Inflammatory macrophage treated with lipopolysaccharide for 1 hour (primary cell): ENCODE measurements at places on chromosomes 16 and 17.

- peak; percentile 52 for DNase-seq
Measured at GRCh38 chr16:82062645-82063058, 27.6 kb downstream of the HSD17B2 start.

GRCh38 chr17:8015957-8016631 is 13.7 kb downstream of the GUCY2D start:
- DNase-seq: no peak

GRCh38 chr17:70407506-70407905 is 238.2 kb downstream of the KCNJ2 start:
- peak; percentile 85 for DNase-seq

- no peak for DNase-seq
Measured at GRCh38 chr17:82657926-82658325, 9.7 kb upstream of the WDR45B start.

GRCh38 chr17:31559584-31560501 is 168.4 kb downstream of the RAB11FIP4 start:
- peak; percentile 61 for DNase-seq

GRCh38 chr16:15777533-15778203 is 79.2 kb downstream of the MYH11 start:
- DNase-seq: no peak

- no peak for DNase-seq
Measured at GRCh38 chr17:35256629-35257028, 13.8 kb downstream of the SLFN5 start.

DNA sequence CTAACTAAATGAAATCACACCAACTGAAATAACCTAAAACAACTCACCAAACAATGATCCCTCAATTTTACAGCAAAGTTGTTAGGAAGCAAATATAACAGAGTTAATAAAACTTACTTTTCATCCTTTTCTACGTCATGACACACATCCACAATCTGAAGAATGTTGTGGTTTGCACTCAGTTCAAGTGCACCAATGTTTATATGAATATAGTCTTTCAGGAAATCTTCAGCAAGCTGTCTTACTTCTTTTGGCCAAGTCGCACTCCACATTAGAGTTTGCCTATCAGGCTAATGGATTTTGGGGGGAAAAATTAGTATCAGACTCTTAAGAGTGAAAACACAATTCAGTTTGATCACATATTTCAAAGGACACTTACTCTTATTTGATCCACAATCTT is 3.3 kb downstream of the DDX5 start:
- DNase-seq: no peak

GRCh38 chr17:42284566-42284965 is 3.7 kb upstream of the STAT5A start:
- DNase-seq: no peak

DNA sequence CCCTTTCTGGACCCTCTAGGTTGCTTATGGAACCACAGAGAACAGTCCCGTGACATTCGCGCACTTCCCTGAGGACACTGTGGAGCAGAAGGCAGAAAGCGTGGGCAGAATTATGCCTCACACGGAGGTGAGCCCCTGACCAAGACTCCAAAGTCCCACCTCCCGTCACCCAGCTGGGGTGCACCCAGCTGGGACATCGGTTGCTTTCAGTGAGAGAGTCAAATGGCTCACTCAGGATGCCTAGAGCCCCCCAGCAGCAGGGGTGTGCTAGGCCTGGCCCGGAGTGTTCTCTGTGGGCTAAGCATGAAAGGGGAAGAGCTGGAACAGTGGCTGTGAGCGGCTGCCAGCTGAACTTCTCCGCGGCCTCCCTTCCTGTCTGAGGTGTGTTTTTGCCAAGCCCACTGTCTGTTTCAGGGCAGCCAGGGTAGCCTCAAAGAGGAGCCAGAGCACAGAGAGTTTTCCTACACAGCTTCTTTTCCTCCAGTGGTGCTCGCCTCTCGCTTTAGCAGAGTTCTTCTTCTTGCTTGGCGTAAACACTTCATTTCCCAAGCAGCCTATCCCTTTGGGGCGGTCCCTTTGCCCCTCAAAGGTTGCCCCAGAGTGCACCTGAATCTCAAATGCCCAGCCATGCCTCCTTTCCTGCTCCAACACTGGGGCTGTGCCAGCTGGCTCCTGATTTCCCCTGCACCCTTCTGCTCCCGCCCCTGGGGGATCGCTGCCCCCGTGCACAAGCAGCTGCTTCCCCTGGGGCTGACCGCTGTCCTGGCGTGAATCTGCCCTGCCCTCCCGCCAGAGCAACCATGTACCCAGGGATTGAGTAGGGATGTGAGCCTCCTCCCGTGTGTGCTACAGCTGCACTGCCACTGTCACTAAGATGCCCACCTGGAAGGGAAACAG is 2.6 kb upstream of the CHAD start:
- no peak for DNase-seq

DNA sequence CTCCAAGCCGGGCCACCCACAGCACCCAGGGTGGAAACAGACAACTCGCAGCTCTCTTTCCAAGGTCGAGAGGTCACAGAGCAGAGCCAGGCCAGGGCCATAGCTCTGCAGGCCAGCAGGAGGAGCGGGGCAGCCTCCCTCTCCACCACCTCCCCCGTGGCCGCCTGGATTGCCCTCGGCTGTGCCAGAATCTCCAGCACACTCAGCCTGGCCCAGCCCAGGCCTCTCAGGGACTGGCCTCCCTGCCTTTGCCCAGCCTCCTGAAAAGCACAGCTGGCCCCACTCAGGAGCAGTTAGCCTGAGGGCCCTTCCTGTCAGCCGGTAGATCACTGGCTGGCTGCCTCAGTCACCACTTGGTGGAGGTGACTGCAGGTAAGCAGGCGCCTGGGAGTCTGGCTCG is 85.8 kb upstream of the SEC14L1 start:
- no peak for DNase-seq

DNA sequence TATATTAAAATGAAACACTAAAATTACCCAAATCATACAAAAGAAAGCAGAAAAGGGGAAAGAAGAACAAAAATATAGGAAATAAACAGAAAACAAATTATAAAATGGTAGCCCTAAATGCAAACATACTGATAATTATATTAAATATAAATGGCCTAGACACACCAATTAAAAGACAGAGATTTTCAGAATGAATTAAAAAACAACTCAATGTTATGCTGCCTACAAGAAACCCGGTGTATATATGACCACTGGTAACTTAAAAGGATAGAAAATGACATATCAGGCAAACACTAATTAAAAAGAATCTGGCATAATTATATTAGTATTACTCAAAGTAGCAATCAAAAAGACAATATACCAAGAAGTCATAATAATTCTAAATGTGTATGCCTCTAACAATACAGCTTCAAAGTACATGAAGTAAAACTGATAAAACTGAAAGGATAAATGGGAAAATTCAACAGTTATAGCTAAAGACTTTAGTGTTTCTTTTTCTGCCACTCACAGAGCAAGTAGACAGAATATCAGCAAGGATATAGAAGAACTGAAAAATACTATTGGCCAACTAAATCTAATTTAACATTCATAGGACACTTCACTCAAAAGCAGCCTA is 7.5 kb upstream of the FAM20A start:
- no peak for DNase-seq

- DNase-seq: no peak
Measured at GRCh38 chr17:74009056-74009625, 194.3 kb upstream of the RPL38 start.

GRCh38 chr17:77528516-77529327 is 388.0 kb downstream of the SEC14L1 start:
- DNase-seq: no peak

DNA sequence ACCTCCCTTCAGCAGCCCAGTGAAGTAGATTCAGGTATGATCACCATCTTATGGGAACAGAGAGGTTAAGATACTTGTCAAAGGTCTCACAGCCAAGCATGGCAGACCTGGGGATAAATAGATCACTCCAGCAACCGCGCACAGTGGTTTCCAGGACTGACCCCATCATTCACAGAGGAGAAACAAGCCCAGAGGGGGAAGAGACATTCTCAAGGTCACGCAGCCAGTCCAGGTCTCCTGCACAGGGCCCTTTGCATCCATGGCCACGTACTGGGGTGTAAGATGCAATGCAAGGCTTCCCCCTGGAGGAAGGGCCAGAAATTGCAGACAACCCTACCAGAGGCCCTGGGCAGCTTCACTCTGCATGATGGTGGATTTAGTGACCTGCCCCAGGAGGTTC is 19.9 kb downstream of the TLE7 start:
- DNase-seq: peak; percentile 28

- no peak for DNase-seq
Measured at GRCh38 chr17:61155590-61156237, 243.9 kb upstream of the TBX2 start.

DNA sequence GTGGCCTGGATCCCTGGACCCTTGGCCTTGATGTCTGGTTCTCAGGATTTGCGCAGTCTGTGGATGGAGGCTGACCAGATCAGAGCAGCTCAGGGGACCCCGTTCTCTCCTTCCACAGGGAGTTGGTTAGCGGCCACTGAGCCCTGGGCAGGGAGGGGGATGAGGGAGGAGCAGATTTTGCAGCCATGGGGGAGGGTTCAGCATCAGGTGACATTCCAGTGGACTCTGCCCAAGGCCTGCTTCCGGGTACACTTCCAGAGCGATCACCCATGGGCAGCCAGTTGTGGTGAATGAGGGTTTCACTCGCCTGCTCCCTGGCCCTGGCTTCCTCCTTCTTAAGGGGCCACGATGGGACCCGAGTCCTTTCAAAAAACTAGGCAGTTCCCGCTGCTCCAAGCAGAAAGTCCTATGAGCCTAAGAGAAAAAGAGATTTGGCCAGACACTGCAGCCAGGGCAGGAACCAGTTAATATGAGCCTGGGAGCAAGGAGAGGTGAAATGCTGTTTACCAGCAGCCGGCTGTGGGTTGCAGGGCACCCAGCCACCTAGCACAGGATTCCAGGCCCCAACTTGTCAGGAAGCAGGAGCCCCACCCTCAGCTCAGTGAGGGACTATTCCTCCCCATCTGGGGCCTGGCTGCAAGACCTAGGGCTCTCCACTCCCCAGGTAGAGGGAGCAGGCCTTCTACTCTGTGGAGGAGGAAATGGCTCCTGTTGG is 4.7 kb upstream of the GPRC5C start:
- DNase-seq: no peak

DNA sequence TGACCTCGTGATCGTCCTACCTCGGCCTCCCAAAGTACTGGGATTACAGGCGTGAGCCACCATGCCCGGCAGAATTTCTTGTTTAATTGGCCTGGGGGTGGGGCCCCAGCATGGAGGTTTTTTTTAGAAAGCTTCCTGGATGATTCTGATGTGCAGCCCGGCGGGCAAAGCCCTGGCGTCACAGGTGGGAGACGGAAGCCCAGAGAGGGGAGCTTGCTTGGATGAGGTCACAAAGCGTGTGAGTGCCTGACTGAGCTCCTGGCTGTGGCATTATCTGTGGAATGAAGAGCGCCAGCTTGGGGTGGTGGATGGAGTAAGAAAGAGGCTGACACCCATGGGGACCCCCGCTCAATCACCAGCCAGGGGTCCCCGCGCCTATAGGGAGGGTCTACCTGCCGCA is 4.1 kb downstream of the VASN start:
- DNase-seq: no peak

GRCh38 chr16:13242201-13242600 is 340.8 kb downstream of the SHISA9 start:
- no peak for DNase-seq

GRCh38 chr16:4936181-4936990 is 562 bp downstream of the PPL start:
- DNase-seq: no peak

GRCh38 chr17:30956764-30957374 is 14.0 kb upstream of the RNF135 start:
- DNase-seq: peak; percentile 21

DNA sequence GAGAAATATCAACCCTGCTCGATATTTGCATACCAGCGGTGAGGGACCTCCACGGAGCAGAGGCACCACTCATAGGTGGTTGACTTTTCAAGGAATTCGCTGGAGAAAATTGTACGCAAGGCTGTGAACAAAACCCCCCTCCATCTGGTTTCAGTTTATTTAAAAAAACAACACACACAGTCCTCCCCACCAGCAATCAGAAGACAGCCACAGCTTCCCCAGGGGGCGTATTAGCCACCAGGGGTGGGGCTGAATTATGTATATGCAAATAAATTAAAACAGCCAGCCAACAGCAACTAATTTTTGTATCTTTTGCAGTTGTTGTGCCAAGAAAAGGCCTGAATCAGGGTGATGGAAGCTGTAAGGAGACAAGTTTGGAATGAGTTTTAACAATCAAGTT is 5.9 kb upstream of the HSD11B2 start:
- DNase-seq: no peak

DNA sequence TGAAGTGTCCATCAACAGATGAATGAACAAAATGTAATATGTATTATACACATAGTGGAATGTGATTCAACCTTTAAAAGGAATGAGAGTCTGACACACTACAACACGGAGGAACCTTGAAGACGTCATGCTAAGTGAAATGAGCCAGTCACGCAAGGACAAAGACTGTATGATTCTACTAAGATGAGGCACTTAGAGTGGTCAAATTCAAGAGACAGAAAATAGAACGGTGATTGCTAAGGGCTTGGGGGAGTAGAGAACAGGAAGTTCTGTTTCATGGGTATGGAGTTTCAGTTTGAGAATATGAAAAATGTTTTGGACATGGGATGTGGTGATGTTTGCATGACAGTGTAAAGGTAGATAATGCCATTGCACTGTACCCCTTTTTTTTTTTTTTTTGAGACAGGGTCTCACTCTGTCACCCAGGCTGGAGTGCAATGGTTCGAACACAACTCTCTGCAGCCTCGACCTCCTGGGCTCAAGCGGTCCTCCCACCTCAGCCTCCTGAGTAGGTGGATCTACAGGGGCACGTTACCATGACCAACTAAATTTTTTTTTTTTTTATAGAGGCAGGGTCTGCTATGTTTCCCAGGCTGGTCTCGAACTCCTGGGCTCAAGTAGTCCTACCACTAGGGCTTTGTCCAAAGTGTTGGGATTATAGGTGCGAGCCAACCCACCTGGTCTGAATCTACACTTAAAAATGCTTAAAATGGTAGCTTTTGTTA is 2.9 kb upstream of the CCDC102A start:
- DNase-seq: peak; percentile 23

- DNase-seq: no peak
Measured at GRCh38 chr17:79630821-79631639, 20.2 kb upstream of the RBFOX3 start.

DNA sequence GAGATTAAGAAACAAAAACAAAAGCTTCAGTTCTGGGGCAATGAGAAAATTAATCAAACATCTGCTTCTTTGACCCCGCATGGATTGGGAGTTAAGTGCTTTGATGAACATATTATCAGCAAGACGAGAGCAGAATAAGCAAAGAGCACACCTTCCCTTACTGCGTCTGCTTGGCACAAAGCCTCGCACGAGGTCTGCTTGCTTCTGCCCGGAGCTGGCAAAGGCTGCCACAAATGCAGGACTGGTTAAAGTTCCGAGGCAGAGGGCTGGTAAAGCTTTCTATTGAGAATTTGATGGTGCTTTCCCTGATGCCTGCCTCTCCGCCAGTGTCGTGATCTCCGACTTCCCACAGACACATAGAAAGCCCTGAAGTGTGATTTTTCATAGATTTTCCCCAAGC is 17.0 kb downstream of the VAT1L start:
- no peak for DNase-seq

GRCh38 chr17:59388069-59388556 is 56.7 kb downstream of the YPEL2 start:
- DNase-seq: no peak

- no peak for DNase-seq
Measured at GRCh38 chr17:2034157-2034556, 4.2 kb downstream of the DPH1 start.
